ENCODE measurements at places on chromosomes 3 and 15.

- peak; percentile 45 for DNase-seq
Observed at GRCh38 chr15:50183112-50183794, 1.3 kb downstream of the SLC27A2 start.

- DNase-seq: no peak
Observed at GRCh38 chr3:185311991-185312390, 50.9 kb upstream of the MAP3K13 start.

- no peak for DNase-seq
Observed at GRCh38 chr3:134677987-134678308, 27.1 kb upstream of the KY start.

GRCh38 chr15:22810853-22811338 is 24.5 kb downstream of the NIPA1 start:
- DNase-seq: no peak
